ENCODE measurements at places on chromosomes 1 and 21.
A peak's percentile ranks its signal among the peaks of the same experiment; 100 is the strongest.

DNA sequence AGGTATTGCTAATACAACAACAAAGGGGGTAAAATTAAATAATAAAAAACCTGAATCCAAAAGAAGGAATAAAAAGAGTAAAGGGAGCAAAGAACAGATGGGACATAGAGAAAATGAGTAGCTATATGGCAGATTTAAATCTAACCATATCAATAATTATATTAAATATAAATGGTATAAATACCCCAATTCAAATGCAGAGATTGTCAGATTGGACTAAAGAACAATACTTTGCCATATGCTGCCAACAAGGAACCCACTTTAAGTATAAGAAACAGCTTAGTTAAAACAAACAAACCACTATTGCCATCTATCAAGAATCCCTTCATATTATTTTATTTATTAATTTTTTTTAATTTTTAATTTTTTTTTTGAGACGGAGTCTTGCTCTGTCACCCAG, 86.8 kb downstream of the MT1HL1 start:
- no peak for DNase-seq

GRCh38 chr1:89703469-89703868, 70.5 kb downstream of the LRRC8C start:
- no peak for DNase-seq

- DNase-seq = no peak
Observed at GRCh38 chr21:42496839-42497202, 797 bp upstream of the RSPH1 start.

DNA sequence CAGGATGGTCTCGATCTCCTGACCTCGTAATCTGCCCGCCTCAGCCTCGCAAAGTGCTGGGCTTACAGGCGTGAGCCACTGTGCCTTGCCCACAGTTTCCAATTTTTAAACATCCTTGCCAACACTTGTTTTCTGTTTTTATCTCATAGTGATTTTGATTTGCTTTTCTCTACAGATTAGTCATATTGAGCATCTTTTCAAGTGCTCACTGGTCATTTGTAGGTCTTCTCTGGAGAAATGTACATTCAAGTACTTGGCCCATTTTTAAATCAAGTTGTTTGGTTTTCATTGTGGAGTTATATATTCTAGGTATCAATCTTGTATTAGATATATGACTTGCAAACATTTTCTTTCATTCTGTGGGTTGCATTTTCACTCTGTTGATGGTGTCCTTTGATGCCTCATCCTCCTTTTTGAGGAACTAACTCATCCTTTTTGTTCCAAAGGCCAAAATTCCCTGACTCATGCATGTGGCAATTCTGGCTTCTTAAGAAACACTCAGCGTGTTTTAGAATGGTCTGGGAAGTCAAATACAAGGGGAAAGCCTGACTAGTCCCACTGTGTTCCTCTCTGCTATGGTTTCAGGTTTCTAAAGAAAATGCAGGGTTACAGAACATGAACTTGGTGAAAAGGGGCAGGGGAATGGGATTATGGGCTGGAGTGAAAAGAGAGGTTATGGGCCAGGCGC, 37.3 kb downstream of the PTAFR start:
- no peak for DNase-seq

- DNase-seq = no peak
Observed at GRCh38 chr1:17759114-17759513, 4.0 kb downstream of the ACTL8 start.

DNA sequence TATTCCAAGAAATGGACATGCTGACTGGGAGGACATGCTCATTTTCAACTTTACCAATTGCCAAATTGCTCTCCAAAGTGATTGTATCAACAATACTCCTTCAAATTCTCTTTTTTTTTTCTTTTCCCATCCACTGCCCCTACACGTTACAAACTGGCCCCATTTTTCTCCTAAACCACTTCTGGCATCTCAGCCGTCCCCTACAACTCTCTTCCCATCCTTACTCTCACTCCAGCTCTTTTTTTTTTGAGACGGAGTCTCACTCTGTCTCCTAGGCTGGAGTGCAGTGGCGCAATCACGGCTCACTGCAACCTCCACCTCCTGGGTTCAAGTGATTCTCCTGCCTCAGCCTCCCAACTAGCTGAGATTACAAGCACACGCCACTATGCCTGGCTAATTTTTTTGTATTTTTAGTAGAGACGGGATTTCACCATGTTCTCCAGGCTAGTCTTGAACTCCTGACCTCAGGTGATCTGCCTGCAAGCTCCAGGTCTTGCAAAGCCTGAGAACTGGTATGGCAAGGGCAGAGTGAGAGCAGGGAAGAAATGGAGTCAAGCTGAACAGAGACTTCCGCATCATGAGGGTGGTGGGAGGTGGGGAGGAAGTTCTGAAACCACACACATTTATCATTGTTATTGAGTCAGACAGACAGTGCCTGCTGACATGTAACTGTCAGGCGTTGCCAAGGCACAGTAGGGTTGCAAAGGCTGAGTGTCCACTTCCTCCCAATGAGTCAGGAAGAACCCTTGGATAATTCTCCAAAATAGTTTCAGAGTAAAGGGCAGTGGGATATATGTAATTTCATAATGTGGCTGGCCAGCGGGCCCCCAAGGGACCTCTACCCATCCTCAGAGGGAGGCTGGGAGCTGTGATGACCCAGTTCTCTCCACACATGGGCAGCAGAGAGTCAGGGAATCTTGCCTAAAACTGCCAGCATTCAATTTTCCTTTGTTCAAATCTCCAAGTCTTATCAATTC, 17.4 kb downstream of the CELA3A start:
- peak; percentile 82 for DNase-seq

- no peak for DNase-seq
Observed at GRCh38 chr1:232766241-232766890, 38.9 kb upstream of the MAP10 start.

GRCh38 chr1:112706505-112707220, at the start of gene RHOC:
TSS of gene RHOC (minus strand) at chr1:112707127. CDS start at chr1:112703799, 3,328 bp downstream.
- peak; percentile 54 for DNase-seq

Measured in SJSA1 (cell line).